ENCODE measurements at places on chromosomes 7 and 10.

DNA sequence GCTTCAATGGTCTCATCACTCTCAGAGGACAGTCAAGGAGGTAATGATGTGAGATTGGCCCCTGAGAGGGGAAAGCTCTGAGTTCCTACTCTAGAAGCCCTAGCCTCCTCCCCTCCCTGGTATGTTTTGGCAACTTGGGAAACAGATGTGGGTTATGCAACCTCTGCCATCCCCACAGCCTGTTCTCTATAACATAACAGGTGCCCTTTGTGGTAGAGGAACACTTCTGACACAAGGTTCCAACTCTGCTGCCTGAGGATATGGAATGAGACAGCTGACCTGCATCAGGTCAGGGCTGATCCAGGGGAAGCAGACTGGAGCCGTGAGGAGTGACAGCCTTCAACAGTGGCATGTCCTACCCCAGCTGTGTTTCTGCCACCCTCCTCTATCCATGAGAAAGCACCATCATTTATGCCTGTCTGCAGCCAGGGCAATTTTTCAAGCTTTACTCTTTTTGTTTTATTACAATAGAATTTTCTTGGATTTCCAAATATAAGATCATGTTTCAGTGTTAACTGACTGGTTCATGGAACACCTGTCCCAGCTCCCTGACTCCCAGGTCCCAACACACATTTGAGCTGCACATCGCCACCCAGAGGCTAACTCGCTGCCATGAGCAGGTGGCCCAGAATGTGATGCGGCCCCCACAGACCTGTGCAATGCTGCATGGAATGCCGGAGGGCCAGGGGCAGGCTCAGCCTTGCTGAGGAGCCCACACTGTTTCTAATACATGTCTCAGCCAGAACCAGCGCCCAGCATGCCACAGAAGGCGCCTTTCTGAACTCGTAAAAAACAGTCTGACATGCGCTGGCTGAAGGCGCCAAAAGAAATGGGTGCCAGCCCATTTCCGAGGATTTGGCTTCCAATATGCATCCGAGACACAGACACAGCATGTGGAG lies 124.8 kb upstream of the CHST15 start:
- DNase-seq: no peak

DNA sequence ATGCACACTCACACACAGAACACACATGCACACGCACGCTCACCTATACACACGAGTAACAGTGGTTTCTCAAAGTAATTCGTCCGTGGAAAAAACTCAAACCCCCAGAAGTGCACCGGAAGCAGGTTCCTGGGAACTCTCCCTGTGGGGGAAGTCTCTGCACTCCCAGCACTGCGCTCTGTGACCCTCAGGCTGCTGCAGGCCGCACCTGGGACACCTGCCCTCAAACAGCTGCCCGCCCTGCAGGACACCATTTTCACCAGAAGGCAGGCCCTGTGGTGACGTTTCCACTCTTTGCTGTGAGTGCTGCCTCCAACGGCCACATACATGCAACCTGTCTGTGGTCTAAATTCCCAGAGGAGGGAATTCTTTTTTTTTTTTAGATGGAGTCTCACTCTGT lies 21.3 kb downstream of the YKT6 start:
- no peak for DNase-seq

- peak; percentile 4 for DNase-seq
Measured at GRCh38 chr10:71486484-71487114, 89.9 kb downstream of the CDH23 start.

- DNase-seq: peak; percentile 27
Measured at GRCh38 chr10:50740293-50740648, 535 bp downstream of the ASAH2B start.

- DNase-seq: no peak
Measured at GRCh38 chr7:40447345-40447744, 312.5 kb downstream of the SUGCT start.

DNA sequence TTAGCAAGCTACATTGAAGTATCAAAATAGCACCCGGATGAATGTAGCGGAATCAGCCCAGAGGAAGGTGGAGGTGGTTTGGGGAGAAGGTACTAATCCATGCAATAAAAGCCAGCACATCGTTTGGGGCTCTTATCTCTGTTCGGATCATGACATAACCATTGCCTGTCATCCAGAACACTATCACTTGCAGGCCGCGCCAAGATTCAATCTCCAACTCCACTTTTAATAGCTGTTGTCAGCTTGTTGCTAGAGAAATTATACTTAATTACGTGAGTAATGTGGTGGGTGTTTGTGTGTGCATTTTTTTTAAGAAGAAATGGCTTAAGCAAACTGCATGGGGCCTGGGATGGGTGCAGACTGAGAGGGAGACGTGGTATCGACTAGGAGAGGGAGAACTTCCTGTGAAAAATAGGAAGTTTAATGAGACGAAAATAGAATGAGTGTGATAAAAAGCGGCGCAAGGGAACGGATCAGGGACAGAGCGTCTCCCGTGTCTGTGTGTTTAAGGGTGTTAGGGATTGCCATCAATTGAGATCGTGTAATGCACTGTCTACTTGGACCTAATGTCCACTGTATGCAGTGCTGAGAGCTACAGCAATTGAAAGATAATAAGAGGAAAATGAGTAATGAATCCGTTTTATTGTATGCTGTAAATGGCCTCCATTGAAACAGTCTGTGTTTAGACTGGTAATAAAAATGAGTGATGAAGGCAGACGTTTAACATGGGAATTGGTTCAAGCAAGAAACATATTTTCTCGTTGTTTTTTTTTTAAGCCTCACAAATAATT lies 27.6 kb upstream of the SFMBT2 start:
- DNase-seq: no peak

DNA sequence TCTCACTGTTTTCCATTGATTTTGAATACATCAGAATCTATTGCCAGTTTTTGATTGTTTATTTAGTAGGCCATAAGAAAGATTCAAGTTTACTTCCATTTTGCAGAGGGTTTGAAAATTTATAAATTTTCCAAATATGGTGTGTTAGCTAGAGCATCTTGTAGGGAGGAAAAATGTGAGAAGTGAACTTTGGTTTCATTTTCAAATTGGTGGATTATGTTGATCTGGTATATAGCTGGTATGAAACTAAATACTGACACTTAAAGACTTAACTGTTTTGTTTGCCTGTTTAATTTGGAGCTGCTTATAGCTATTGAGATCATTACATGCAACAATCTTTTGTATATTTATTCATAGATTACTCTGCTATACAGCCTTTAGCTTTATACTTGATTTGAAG lies 108.1 kb downstream of the ADAM22 start:
- DNase-seq: no peak

GRCh38 chr10:99234041-99234790 lies 1.4 kb downstream of the HPSE2 start:
- DNase-seq: peak; percentile 13

GRCh38 chr7:148031811-148032210 lies 558.8 kb upstream of the C7orf33 start:
- no peak for DNase-seq

DNA sequence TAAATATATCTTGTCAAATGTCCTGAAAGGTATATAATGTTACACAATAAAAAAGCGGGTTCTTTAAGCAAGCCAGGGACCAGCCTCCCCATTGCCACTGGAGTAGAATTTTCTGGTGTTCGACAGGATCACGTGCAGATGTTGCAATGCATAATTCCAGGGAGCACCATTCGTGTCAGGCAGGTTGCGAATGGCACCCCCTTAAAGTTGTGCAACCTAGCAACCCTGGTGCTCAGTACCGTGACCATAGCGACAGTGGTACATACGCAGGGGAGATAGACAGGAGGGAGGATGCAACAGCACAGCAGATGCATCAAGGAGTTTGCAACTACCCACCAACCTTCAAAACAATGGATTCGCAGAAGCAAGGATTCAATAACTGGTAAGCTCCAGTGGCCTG lies 6.6 kb upstream of the BMPR1A start:
- DNase-seq: no peak

DNA sequence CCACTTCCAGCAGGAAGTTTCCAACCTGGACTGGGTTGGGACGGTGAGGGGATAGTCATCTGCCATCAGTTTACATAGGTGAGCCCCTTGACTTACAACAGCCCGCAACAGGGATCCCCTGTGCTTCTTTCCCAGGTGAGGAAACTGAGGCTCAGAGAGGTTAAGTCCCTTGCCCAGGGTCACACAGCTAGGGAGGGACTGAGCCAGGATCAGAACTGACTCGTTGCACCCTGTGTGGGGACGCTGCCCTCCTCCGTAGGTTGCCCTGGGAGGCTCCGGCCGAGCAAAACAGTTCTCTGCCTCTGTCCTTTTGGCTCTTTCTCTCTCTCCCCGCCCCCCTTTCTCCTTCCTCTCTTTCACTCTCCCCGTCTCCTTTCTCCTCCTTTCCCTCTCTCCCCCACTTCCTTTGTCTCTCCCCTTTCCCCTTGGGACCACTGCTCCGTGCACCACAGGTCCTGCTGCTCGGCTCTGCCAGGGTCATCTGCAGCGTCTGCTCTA lies 117.4 kb upstream of the PPIF start:
- DNase-seq: no peak

GRCh38 chr7:101234636-101235035 lies 3.0 kb downstream of the CLDN15 start:
- DNase-seq: no peak

- DNase-seq: no peak
Measured at GRCh38 chr7:44201813-44202212, 1.0 kb downstream of the YKT6 start.

DNA sequence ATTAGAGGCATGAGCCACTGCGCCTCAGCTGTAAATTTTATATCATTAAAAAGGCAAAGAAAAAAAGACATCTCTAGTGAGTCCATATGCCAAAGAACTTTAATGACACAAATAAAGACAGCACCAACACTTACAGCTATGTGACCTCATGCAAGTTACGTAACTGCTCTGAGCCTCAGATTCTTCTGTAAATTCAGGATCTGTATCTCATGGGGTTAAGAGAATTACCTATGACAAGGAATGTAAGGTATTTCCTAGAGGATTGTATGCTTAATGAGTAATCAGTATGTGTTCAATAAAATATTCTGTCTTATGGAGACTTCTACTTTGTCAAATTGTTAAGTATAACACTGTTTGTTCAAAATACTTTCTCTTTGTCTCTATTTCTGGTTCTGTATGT lies 274.0 kb upstream of the GLI3 start:
- DNase-seq: no peak

GRCh38 chr10:947051-947450 lies 15.5 kb upstream of the LARP4B start:
- no peak for DNase-seq

DNA sequence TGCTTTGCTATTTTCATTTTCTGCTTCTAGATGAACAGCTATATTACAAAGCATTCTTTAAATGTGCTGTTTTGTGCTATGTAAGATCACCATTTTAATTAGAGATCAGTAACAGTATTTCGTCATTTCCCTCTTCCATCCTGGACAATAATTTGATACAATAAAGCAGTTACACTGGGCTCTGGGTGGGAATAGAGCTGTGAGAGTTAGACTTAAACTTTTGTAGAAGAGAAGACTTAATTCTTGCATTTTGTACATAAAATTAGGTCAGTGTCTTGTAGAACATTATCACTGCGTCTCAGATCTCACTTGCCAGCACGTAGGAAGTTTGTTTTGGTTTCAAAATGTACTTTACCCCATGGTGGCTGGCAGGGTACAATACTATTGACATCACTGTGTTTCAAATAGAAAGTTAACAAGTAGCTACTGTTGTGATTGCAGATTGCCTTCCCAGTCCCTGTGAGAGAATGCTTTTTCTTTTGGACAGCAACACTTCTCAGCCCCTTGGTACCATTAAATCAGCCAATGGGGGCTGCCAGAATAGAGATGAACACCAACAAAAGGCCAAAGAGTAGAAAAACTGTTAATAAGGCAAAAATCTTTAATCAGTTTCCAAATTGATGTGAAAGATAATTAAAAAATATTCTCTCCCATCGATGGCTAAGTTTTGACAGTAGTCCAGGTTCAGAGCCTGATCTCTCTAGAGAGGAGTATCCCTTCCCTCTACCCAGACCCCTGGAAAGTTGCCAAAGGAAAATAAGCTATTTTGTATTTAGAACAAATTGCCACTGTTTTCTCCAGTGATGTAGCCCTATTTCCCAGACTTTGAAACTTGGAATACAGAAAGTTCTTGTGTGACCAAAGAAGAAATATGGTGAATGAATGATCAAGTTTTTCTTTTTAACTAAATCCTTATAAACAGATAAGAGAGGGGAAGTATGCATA lies 35.1 kb downstream of the SMNDC1 start:
- no peak for DNase-seq

DNA sequence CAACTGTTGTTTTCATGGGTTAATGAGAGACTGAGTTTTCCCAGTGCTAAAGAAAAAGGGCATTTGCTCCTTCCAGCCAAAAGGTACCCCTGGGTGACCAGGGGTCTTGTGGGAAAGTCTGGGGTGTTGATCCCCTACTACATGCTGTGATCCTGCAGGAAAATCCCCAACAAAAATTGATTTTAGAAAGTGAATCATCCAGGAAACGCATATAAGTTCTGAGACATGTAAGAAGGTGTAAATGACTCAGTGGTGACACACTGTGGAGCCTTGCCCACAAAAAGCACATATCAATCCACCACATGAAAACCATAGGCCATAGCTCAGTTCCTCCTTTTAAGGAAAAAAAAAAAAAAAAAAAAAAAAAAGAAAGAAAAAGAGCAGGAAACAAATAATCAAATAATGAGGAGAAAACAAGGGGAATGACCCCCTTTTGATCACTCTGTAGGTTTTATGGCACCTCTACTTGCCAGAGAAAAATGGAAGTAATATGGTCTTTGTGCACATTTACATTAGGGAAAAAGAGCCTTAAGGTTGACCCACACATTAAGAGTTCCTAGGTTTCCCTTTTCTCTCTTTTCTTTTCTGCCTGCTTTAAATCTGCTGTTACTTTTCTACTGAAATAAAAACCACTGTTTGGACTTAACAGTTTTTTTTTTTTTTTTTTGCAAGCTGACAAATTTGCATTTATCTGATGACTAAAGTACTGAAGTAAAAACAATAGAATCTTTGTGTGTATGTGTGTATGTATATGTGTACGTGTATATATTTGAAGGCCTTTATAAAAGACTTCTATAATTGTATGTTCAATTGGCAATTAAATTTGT lies 386.0 kb downstream of the KIF20B start:
- peak; percentile 56 for DNase-seq

GRCh38 chr7:54864663-54865062 lies 105.7 kb upstream of the SEC61G start:
- no peak for DNase-seq

DNA sequence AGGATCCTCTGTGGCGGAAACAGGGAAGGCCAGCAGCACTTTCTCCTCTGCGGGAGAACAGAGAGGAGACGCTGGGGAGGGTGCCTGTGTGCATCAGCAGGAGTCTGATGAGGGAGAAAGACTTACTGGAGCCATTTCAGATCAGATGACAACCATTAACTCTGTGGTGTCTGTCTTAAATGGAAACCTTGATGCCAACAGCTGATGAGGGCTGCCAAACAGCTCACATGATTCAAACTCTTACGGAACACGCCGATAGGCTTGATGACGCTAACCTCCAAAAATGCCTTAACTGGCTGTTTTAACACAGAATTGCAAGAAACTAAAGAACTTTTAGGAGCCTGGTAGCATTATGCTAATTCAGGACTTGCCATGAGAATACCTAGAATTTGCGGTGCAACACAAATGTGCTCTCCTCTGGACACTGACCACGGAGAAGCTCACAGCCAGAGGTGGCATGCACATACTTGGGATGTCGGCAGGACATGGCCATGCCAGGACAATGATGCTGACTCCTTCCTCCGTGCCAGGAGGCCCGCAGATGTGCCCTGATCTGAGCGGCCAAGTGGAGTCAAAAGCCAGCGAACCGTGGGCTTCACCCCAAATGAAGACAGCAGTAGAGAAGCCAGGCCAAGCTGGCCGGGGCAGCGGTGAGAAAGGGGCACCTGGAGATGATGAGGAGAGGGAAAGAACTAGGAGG lies 154.9 kb downstream of the ZMYND11 start:
- DNase-seq: no peak

All from fibroblast of skin of left quadriceps (primary cell).